NCI-H1436 (cell line): ENCODE measurements at places on chromosomes 1 and 21.
A peak's percentile ranks its signal among the peaks of the same experiment; 100 is the strongest.

DNA sequence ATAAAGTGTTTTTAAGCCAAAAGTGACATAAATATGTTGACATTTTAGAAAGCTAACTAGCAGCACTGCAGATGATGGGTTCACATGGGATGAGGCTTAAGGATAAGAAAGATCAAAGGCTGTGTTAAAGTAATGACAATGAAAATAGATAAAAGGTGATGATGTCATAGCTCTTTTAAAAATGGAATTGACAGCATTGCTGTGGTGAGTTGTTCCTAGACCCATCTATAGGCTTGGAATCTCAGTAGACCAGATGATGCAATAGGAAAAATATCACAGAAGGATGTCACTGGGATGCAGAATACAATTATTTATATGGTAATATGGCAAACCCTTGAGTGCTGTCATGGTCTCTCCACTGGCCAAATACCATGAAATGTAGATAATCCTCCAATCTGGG lies 286.0 kb downstream of the PLA2G4A start:
- DNase-seq: no peak

DNA sequence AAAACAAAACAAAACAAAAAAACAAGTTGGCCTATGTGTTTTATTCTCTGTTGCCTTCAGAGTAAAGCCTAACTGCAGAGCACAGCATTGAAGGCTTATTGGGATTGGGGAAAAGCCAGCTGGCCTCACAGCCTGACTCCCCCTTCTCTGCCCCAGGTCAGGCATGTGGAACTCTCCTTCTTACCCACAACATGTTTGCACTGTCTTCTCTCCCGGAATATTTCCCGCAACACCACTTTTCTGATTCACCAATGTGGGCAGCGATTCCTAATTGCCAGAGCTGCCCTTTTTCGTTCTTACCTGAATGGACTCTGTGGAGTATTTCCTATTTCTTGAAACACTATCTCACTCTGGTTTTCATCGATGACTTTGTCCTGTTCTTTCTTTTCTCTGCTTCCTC lies 2.8 kb upstream of the TARBP1 start:
- DNase-seq: no peak

DNA sequence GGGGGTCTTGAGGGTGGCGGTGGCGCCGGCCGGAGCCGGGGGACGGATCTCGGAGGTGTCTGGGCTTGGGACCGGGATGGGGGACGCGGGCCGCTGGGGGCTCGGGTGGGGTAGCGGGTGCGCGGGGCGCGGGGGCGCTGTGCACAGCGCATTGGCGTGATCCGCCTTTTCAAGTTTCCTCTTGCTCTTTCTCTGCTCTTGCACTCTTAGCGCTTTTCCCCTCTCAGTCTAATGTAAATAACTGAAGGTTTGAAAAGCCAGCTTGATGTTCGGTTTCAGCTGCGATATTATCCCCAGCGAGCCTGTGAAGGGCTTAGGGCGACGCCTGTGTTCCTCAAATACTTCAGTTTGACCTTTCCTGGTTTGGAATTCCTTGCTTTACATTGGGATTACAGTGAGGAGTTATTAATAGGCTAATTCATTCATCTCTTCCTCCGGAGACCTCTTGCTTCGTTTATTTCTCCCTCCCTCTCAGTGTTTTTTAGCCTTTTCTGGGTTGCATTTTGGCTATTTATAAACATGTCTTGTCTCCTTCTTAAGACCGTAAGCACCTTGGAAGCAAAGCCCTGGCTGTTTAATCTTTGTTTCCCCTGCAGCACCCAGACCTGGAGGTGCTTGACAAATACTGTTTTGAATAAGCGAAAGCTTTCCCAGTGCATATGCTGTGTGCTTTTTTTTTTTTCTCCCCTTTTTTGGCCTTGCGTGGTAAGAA lies 693 bp downstream of the RAB4A start:
- DNase-seq: no peak

- DNase-seq: peak; percentile 49
Observed at GRCh38 chr1:243325305-243325890, 69.6 kb downstream of the SDCCAG8 start.

- no peak for DNase-seq
Observed at GRCh38 chr1:8823295-8823664, 5.8 kb upstream of the RERE start.

GRCh38 chr1:223129229-223129901 lies 13.7 kb downstream of the TLR5 start:
- no peak for DNase-seq
